Stimulated activated CD4-positive, alpha-beta T cell treated with anti-CD3 and anti-CD28 coated beads, Interleukin-15, amount 100 ng/mL, for 24 hours (primary cell): ENCODE measurements at places on chromosomes 7 and 10.

DNA sequence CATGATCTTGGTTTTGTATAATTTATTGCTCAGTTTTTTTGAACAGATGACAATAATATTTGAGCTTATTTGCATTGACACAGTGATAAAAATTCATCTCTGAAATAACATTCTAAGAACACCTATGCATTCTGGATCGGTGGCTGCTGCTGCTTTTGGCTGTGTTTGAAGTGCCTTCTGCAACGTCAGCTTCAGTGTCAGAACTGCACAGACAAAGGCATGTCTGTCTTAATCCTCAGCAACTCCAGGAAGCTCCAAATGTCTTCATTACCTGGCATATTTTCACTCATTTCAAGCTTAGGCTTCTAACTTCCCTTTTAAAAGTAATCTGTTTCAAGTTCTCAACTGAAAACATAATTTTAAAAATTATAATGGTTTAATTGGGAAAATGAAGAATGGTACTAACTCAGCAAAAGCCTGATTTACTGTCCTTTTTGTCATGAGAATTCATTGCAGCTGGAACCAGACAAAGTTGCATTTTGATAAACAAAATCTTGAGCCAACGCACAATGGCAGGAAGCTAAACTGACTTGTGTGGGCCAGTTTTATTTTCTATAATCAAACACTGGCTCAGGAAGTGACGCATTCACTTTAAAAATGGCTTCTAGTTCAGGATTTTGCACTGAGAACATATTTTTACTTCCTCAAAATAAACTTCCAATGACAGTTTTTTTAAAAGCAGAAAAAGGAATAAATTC lies 38.7 kb downstream of the NPS start:
- DNase-seq: no peak

DNA sequence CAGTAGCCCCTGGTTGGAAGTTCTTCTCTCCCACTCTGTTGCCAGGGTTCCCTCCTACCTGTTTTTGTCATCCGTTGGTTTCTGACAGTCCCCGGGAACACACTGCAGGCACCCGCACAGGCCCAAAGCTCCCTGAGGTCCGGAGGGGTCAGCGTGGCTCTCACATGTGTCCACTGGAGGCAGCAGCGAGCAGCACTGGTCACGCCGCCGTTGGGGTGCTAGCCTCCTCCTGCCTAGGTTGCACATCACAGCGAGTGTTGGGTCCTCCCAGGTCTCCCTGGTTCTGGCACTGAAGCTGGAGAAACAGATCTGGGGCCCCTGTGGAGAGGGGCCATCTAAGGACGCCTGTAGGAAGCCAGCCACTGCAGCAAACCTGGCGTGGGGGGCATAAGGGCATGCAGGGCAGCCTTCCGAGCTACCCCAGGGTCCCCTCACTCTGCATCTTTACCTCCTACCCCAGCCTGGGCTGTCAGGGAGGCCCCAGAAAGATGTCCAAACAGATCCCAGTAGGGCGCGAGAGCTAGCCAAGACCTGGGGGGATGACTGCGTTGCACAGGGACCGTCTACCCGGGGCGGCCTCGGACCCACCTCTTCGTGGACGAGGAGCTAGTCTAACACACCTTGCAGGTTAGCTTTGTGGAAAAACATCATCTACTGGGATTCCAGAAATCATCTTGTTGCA lies 28.9 kb downstream of the LRRC27 start:
- DNase-seq: peak; percentile 63

GRCh38 chr7:13414661-13415107 lies 574.8 kb downstream of the ETV1 start:
- DNase-seq: no peak

- no peak for DNase-seq
These were observed 612 bp downstream of the SNX8 start for GRCh38 chr7:2313450-2314208.

GRCh38 chr7:29839921-29840320 lies 33.6 kb downstream of the WIPF3 start:
- DNase-seq: no peak

DNA sequence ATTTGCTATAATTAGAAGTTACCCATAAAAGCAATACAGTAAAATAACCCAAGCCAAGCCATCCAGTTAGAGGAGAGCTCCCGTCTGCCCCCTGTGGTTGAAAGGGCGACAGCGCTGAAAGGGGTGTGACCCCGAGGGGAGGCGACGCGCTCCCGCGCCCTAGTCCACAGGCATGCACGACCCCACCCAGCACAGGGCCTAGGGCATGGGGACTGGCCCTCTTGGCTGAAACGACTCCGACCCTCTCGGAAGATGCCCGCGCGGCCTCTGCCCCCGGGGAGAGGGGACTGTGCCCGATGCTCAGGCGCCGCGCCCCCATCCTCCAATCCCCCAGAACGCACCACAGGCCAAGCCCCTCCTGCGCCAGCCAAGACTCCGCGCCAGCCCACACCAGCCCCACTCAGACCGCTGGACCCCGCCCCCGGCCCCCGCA lies 64.0 kb downstream of the CSGALNACT2 start:
- peak; percentile 77 for DNase-seq

- DNase-seq: peak; percentile 70
These were observed 3.2 kb downstream of the SFMBT2 start for GRCh38 chr10:7407368-7408290.

GRCh38 chr7:27600247-27600646 lies 62.4 kb downstream of the HIBADH start:
- DNase-seq: no peak

GRCh38 chr10:118753331-118754228 lies 1.2 kb downstream of the CACUL1 start:
- DNase-seq: peak; percentile 54

- DNase-seq: no peak
These were observed 138.1 kb downstream of the ADAM22 start for GRCh38 chr7:88071994-88072714.

GRCh38 chr10:49768731-49769130 lies 6.6 kb upstream of the OGDHL start:
- DNase-seq: no peak
